ENCODE measurements at places on chromosomes 2 and 18.

DNA sequence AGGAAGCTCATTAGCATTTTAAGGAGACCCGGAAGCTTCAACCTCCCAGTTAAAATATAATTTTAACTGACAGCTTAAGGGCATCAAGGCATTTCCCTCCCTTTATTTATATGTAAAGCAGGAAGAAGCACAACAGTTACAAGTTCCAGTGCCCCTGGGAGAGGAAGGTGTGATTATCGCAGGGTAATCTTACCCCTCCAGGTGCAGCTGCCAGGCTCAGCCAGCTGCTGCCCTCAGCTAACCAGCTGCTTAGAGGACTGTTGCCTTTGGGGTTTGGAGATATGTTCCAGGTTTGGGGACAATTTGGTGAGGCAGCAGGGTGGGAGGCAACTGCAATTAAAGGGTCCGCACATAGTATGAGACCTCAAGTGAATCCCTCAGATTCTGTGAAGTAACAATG lies 55.3 kb upstream of the SETBP1 start:
- peak; percentile 49 for DNase-seq

- no peak for DNase-seq
Observed at GRCh38 chr2:199136681-199137080, 321.1 kb downstream of the SATB2 start.

DNA sequence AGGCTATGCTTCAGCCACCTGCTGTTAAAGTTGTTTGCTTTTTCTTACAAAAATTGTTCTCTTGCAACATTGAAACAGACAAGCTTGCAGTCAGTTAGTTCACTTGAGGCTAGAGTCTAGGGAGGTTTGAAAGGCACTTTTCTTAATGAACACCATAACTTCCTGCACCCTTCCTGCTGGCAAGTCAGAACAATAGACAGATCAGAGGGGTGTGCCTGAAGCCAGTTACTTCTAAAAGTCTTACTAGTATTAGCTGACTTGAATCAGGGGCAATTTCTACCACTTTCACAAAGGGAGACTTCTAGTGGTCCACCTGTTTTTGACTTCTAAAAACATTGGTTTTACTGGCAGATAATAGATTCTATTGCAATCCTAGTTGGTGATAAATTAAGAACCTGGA lies 367.4 kb upstream of the CDH20 start:
- no peak for DNase-seq

GRCh38 chr2:16202266-16203020 lies 262.1 kb downstream of the MYCN start:
- no peak for DNase-seq

GRCh38 chr18:3648200-3648599 lies 198.2 kb downstream of the TGIF1 start:
- DNase-seq, result peak; percentile 77

DNA sequence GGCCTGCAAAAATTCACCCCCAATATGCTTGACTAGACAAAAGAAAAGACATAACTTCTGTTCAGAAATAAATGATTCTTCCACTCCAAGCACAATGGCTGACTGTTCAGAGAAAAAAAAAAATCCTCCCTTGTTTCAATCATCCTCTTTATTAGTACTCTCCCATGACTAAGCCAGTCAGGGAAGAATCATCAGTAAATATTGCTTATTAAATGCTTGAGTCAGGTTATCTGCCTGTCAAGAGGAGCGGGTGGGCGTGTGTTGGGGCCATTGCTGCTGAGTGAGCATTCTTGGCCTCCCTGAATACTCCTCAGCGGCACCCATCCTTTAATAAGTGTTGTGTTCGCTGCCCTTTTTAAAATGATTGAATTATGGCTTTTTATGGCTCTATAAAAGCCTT lies 1334.8 kb upstream of the CELF4 start:
- DNase-seq, result no peak

DNA sequence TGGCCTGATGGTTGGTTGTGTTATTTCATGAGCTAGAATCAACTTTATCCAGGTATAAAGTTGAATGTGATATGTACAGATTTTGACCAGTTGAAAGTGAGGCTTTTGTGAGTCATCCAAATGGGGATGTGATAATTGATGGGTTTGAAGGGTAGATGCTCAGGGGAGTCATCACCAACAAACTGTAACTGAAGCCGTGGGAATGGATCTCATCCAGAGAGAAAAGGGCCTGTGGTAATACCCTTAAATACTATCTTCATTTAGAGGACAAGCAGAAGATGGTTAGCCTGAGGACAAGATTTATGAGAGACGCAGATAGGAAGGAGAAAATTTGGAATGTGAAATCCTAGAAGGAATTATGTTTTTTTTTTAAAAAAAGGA lies 90.5 kb upstream of the MYO3B start:
- DNase-seq, result no peak

- DNase-seq, result no peak
Observed at GRCh38 chr2:21223618-21224017, 99.8 kb downstream of the TDRD15 start.

GRCh38 chr2:18232731-18233438 lies 327.6 kb downstream of the RDH14 start:
- no peak for DNase-seq

DNA sequence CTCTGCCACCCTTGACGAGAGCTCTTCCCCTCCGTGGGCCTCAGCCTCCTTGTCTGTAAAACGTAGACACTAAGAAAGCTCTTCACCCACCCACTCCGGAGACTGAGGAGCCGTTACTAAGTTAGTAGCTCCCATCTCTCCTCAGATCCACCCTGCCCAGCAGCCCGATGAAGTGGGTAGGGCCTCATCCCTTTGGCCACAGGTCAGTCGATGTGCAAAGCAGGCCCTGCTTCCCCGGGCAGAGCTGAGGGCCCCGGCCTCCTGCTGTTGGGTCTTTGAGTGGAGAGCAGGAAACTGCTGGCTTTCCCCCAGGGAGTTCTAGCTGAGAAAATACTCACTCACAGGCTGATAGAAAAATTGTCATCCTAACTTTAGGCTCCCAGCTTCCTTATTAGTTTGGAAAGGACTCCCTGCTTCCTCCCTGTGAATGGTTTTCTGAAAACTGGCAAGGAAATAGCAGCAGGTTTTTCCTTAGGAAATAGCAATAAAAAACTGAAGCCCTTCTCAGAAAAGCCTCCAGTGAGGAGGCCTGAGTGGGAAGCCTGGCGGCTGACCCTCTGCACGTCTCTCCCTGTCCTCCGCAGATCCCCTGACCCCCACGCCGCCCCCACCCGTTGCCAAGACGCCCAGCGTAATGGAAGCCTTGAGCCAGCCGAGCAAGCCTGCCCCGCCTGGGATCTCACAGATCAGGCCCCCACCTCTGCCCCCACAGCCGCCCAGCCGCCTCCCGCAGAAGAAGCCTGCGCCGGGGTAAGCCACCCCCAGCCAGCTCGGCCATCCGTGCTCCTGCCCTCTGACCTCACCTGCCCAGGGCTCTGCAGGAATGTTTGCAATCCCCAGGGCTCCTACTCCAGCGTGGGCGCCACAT lies 30.2 kb downstream of the ITGB1BP1 start:
- DNase-seq, result no peak

GRCh38 chr18:68725346-68725745 lies 10.4 kb upstream of the TMX3 start:
- no peak for DNase-seq

- no peak for DNase-seq
Observed at GRCh38 chr2:239265681-239266433, 135.0 kb downstream of the HDAC4 start.

- DNase-seq, result no peak
Observed at GRCh38 chr2:29405266-29405665, 290.1 kb downstream of the CLIP4 start.

- DNase-seq, result no peak
Observed at GRCh38 chr2:48747319-48747718, 8.2 kb downstream of the LHCGR start.

DNA sequence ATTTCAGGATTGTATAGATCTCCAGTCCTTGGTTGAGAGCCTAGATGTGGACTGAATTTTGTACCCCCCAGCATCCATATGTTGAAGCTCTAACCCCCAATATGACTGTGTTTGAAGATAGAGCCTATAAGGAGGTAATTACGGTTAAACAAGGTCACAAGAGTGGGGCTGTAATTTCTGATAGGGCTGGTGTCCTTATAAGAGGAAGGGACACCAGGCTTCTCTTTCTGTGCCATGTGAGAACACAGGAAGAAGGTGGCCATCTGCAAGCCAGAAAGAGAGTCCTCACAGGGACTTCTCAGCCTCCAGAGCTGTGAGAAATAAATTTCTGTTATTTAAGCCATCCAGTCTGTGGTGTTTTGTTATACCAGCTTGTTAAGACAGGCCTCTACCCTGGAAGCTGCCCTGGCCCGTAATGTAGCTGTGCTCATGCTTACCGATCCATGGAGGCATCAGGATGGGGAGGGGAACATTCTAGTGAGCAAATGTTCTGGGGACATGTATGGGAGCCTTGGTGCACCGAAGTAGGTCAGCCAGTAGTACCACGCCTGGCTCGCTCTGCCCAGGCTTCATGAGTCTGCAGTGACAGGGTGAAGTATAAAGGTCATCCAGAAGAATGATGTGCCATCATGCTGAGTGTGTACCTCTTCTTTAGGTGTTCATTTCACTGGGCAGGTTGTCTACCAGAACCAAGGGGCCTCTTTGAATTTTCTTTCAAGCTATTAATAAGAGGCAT lies 16.1 kb downstream of the RASGRP3 start:
- DNase-seq, result no peak

GRCh38 chr2:181420259-181421130 lies 36.7 kb upstream of the ITGA4 start:
- no peak for DNase-seq

All from NCI-H2081 (cell line).